ENCODE measurements at places on chromosomes 7 and 10. TPM values are rescaled to one million over a fixed set of nuclear protein-coding genes. Genes with fewer than 3 reads are reported as not detected.

- DNase-seq, result no peak
These were observed 64.3 kb downstream of the ARID5B start for GRCh38 chr10:61965703-61966395.

DNA sequence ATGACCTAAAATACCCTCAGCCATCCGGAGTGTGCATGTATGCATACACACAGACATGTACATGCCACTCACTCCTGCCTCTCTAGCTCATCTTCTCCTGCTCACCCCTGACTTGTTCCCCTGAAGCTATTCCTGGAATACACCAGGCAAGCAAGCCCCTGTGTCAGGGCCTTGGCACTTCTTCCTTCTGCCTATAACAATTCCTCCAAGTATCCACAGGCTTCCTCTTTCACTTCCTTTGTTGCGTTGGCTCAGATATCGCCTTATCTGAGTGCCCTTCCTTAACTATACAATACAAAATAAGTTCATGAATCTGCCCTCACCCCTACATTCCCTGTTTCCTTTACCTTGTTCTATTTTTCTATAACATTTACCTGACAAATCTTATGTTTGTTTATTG lies 88.8 kb downstream of the NOD1 start:
- DNase-seq, result no peak

- no peak for DNase-seq
These were observed 64.1 kb downstream of the CAV1 start for GRCh38 chr7:116588641-116589594.

DNA sequence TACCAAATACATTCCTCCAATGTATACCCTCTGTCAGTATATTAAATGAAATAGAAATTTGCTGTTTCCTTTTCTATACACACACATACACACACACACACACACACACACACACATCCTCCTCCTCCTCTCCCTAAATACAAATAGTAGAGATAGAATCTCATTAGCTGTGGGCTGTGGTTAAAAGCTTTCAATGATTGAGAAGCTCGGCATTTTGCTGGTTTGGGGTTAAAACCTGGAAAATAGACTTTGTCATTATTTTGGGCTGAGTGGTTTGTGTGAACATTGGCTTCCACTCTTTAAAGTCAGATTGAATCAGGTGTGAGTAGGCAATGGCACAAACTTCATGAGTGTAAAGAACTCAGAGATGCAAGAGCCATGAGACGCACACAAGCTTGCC lies 596.0 kb downstream of the XPNPEP1 start:
- DNase-seq, result no peak

The MACC1 gene
- 0.41 TPM for total RNA-seq

The LIPK gene
- total RNA-seq, result not detected
